SW480 (cell line): ENCODE measurements at places on chromosomes 6 and 20.
A peak's percentile ranks its signal among the peaks of the same experiment; 100 is the strongest.

DNA sequence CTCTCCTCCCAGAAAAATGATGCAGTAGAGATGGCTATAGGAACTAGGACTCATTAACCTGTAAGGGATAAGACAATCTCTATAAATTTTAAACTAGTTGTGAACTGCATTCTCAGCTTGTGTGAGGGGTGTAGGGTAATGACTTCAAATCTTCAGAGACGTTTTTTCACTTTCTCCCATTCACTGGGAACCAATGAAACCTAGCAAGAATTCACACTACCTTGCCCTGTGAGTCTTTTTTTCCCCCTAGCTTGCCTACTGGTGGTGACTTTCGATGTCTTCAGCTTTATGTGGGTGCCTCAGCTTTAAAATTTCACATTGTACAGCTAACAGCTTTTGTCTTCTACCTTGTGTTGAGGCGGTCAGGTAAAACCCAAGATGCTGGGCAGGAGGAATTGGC is 192.0 kb downstream of the MEI4 start:
- DNase-seq, result no peak

GRCh38 chr6:144675231-144675861 is 390.2 kb downstream of the UTRN start:
- DNase-seq, result no peak

- DNase-seq, result no peak
Measured at GRCh38 chr20:21781446-21782075, 76.1 kb downstream of the PAX1 start.

DNA sequence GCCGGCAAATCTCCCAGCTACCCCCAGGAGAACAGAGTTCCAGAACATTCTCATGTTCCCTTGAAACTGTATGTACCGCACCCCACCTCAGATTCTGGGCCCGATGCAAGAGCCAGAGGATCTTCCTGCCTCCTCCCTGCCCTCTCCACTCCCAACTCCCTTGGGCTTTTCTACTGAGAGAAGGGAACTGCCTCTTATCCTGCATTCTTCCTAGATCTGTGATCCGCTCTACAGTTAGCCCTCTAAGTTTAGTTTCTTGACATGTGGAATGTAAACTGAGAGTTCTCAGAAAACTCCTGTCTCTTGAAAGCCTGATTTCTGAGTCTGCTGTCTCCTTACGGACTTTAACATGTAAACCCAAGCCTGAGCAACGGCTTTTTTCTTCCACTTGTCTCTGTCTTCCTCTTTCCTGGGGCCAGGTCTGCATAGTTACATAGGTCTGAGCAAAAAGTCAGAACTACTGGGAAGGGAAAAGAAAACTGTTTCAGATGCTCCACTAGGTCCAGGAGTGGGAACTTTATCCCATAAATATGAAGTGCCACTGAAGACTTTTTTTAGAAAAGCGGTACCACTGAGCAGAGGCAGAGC is 86.5 kb upstream of the TNFAIP3 start:
- DNase-seq, result no peak

GRCh38 chr6:80316686-80317231 is 210.3 kb downstream of the BCKDHB start:
- no peak for DNase-seq

DNA sequence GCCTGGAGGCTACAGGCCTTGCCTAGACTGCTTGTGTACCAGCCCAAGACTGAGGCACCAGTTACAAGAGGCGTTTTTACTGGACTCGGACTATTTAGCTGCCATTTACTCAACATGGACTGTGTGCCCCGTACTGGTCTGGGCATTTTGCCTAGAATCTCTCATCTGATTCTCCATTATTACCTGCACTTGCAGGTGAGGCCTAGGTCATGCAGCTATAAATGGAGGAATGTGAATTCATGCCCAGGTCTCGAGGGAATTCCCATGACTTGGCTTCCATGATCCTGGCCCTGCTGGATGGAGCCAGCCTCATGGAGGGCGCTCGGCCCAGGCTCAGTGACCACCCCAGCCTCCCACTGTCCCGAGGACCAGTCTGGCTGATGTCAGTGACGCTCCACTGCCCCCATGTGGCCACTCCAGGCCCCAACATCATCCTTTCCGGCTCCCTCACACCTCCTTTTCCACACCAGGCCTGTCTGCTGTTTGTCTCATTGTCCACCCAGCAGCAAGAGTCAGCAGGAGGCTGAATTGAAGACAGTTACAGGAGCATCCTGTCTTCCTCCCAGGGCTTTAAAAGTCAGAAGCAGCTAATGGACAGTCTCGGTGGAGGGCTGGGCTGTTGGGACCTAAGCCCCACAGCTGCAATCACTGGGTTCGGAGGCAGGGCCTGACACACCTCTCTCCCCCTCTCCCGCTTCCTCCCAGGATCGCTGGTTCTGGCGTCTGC is 8.7 kb downstream of the MMP24OS start:
- peak; percentile 55 for DNase-seq

- DNase-seq, result peak; percentile 92
Measured at GRCh38 chr6:6749702-6750491, 161.4 kb downstream of the LY86 start.

- no peak for DNase-seq
Measured at GRCh38 chr20:31984981-31985471, 17.1 kb downstream of the XKR7 start.

- no peak for DNase-seq
Measured at GRCh38 chr20:51196991-51197651, 174.2 kb upstream of the KCNG1 start.

DNA sequence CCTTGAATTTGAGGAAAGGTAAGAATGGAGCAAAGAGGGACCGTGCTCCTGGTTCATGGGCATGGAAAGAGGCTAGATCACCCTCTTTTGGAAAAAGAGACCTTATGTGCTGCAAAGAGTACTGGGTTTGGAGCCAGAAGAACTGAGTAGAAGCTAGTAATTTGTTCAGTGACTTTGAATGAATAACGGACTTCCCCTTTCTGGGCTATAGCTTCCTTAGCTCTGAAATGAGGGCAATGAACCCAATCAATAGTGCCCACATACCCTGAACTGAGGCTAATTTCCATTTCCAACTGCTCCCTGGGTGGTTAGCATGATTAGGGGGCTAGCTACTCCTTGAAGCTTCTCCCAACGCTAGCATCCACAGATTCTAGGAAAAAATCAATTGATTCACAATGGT is 121.4 kb downstream of the UNC5CL start:
- no peak for DNase-seq

- DNase-seq, result no peak
Measured at GRCh38 chr6:6730831-6731230, 142.3 kb downstream of the LY86 start.
